ENCODE measurements at places on chromosomes 12 and 14. TPM values are rescaled to one million over a fixed set of nuclear protein-coding genes. Genes with fewer than 3 reads are reported as not detected.

DNA sequence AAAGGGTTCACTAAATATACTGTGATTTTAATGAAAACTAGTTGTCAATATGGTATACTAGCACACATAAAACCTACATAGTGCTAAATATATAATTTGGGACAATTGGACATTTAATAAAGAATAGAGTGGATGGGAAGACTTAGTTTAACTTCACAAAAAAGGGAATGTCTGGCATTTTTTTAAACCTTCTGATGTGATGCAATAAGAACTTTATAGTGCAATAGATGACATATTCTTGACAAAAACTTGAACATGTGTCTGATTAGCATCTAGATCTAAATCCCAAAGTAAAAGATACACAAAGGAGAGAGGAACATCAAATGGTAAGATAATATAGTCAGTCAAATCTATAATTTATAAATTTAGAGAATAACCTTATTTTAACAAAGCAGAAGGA is 488.3 kb upstream of the SYT1 start:
- H3K36me3 ChIP-seq: no peaks in the 10 kb centered on the region
- H3K4me1 ChIP-seq: no peaks in the 10 kb centered on the region
- no peak overlapping the region for H3K4me3 ChIP-seq
- no peak overlapping the region for H3K27ac ChIP-seq

DNA sequence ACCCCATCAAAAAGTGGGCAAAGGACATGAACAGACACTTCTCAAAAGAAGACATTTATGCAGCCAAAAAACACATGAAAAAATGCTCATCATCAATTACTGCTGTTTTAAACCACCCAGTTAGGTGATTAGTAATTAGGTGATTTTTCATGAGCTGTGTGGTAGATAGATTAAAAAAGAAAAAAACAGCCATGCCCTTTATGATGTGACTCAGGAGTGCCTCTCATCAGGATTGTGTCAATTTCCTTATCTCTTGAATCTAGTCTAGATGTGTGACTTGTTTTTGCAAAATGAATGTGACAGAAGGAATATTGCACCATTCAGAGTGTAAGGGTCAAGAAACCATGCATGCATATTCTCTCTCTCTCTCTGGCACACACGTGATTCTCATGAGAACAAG is 5.7 kb downstream of the OR10A7 start:
- H3K4me1 ChIP-seq: no peaks in the 10 kb centered on the region
- H3K27ac ChIP-seq: no peak overlapping the region
- no peak overlapping the region for H3K4me3 ChIP-seq
- DNase-seq: no peak
- H3K27me3 ChIP-seq: no peaks in the 10 kb centered on the region
- H3K36me3 ChIP-seq: no peaks in the 10 kb centered on the region

- H3K4me1 ChIP-seq: peaks cover 17% of the 10 kb centered on the region
- H3K4me3 ChIP-seq: no peak overlapping the region
These were observed 19.4 kb downstream of the TMEM116 start for GRCh38 chr12:111993292-111994150.

GRCh38 chr12:94717108-94717507 is 66.8 kb upstream of the TMCC3 start:
- DNase-seq: no peak
- H3K36me3 ChIP-seq: no peaks in the 10 kb centered on the region
- H3K4me1 ChIP-seq: no peaks in the 10 kb centered on the region
- no peaks in the 10 kb centered on the region for H3K27me3 ChIP-seq
- no peak overlapping the region for H3K27ac ChIP-seq

DNA sequence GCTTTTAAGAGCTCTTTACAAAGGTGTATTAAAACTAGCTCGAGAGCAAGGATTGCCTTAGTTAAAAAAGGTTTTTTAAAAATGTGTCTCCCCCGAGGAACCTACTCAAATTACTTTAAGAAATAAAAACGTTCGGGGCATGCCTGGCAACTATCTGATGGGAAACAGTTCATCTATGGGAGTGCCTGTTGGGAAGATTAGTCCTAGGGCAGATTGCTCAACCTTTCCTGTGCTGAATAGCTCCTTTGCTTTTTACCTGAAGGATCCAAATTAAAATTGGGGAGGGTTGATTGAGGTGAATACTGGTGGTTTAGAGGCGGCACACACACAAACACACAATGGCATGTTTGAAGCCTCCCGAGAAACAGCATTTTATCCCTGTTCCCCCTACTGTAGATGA is 541.4 kb upstream of the ATP2B1 start:
- no peak overlapping the region for H3K4me3 ChIP-seq
- no peaks in the 10 kb centered on the region for H3K36me3 ChIP-seq
- no peaks in the 10 kb centered on the region for H3K27me3 ChIP-seq
- H3K27ac ChIP-seq: no peak overlapping the region
- no peak for DNase-seq

GRCh38 chr12:79098530-79098929 is 234.0 kb downstream of the SYT1 start:
- H3K36me3 ChIP-seq: no peaks in the 10 kb centered on the region
- H3K27ac ChIP-seq: no peak overlapping the region
- H3K27me3 ChIP-seq: no peaks in the 10 kb centered on the region
- no peaks in the 10 kb centered on the region for H3K4me1 ChIP-seq

GRCh38 chr12:67506739-67507138 is 141.8 kb upstream of the DYRK2 start:
- H3K4me3 ChIP-seq: no peak overlapping the region
- no peaks in the 10 kb centered on the region for H3K27me3 ChIP-seq
- no peak for DNase-seq
- H3K4me1 ChIP-seq: no peaks in the 10 kb centered on the region
- no peaks in the 10 kb centered on the region for H3K36me3 ChIP-seq
- H3K27ac ChIP-seq: no peak overlapping the region

- no peak overlapping the region for H3K4me3 ChIP-seq
- H3K27ac ChIP-seq: no peak overlapping the region
- H3K4me1 ChIP-seq: no peaks in the 10 kb centered on the region
- H3K27me3 ChIP-seq: no peaks in the 10 kb centered on the region
- H3K36me3 ChIP-seq: no peaks in the 10 kb centered on the region
- DNase-seq: no peak
These were observed 45.5 kb upstream of the GAS2L3 start for GRCh38 chr12:100528034-100528433.

DNA sequence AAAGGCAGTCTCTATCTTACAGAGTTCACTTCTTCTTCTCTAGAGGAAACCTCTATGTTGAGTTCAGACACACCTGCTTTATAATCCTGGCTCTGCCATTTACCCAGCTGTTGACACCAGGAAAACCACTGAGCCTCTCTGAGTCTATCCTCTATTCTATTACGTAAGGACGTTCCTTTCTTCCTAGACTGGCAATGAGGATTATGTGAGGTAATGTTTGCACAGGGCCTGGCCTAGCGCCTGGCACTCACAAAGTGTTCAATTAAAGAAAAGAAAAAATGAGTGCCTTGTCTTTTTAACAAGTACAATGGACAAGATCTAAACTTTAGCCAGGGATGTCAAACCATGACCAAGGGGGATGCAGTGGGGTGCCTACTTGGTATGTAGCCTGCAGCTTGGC is 641.9 kb upstream of the TBX3 start:
- no peak overlapping the region for H3K4me3 ChIP-seq
- peaks cover 2% of the 10 kb centered on the region for H3K4me1 ChIP-seq
- no peaks in the 10 kb centered on the region for H3K27me3 ChIP-seq
- H3K27ac ChIP-seq: no peak overlapping the region
- no peaks in the 10 kb centered on the region for H3K36me3 ChIP-seq

- H3K27ac ChIP-seq: no peak overlapping the region
- no peak overlapping the region for H3K4me3 ChIP-seq
- no peak for DNase-seq
These were observed 50.6 kb downstream of the EP400 start for GRCh38 chr12:132000286-132000872.

- no peak overlapping the region for H3K4me3 ChIP-seq
- no peak for DNase-seq
- no peaks in the 10 kb centered on the region for H3K4me1 ChIP-seq
- no peak overlapping the region for H3K27ac ChIP-seq
- H3K27me3 ChIP-seq: no peaks in the 10 kb centered on the region
These were observed 13.8 kb upstream of the EEA1 start for GRCh38 chr12:92942905-92943304.

DNA sequence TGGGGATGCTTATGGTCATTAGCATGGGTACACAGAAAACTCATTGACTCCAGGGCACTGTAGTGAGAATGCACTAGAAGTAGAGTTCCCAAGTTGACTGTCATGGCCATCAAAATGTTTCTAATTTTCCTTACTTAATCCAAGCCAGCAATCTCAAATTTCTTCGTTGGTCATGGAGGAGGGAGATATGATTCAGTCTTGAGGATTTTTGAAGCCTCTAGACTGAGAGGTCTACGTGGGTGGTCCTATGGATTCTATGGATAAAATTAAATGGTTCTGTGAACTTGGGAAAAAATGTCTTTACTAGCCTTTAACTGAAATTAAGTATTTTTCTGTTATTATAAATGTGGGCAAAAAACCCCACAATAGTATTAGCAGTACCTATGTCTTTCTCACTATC is 508.5 kb downstream of the FUT8 start:
- peaks cover 3% of the 10 kb centered on the region for H3K27me3 ChIP-seq
- DNase-seq: no peak
- no peak overlapping the region for H3K27ac ChIP-seq
- H3K4me1 ChIP-seq: no peaks in the 10 kb centered on the region

- DNase-seq: no peak
- no peaks in the 10 kb centered on the region for H3K27me3 ChIP-seq
- peaks cover 31% of the 10 kb centered on the region for H3K36me3 ChIP-seq
- H3K4me1 ChIP-seq: no peaks in the 10 kb centered on the region
These were observed 81.5 kb downstream of the SCARB1 start for GRCh38 chr12:124782132-124782531.

GRCh38 chr12:1443421-1444141 is 150.8 kb downstream of the FBXL14 start:
- no peaks in the 10 kb centered on the region for H3K27me3 ChIP-seq
- no peak for DNase-seq
- peak overlapping the region; percentile 24 for H3K4me3 ChIP-seq
- no peaks in the 10 kb centered on the region for H3K36me3 ChIP-seq

GRCh38 chr14:29242755-29243754 is 476.5 kb downstream of the FOXG1 start:
- H3K36me3 ChIP-seq: no peaks in the 10 kb centered on the region
- no peak overlapping the region for H3K4me3 ChIP-seq
- no peaks in the 10 kb centered on the region for H3K27me3 ChIP-seq
- H3K4me1 ChIP-seq: no peaks in the 10 kb centered on the region

GRCh38 chr14:34843011-34843554 is 32.1 kb downstream of the BAZ1A start:
- no peaks in the 10 kb centered on the region for H3K27me3 ChIP-seq
- peaks cover 22% of the 10 kb centered on the region for H3K36me3 ChIP-seq
- no peaks in the 10 kb centered on the region for H3K4me1 ChIP-seq
- H3K4me3 ChIP-seq: no peak overlapping the region
- no peak overlapping the region for H3K27ac ChIP-seq

DNA sequence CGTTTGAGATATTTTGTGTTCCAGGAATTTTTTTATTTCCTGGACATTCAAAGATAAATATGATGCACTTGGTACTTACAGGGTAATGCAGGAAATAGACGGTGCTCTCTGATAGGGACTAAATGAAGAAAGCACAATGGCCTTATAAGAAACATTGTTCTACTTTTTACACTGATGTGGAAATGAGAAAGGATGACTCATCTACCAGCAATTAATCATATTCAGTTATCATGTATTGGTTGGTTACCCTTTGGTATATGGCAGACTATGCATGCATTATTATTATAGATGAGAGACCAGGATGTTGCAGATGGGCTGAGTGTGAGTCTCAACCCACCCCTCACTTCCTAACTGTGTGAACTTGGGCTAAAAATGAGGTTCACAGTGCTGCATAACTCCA is 222.2 kb downstream of the FLRT2 start:
- DNase-seq: no peak
- no peak overlapping the region for H3K27ac ChIP-seq
- no peaks in the 10 kb centered on the region for H3K36me3 ChIP-seq
- no peak overlapping the region for H3K4me3 ChIP-seq

DNA sequence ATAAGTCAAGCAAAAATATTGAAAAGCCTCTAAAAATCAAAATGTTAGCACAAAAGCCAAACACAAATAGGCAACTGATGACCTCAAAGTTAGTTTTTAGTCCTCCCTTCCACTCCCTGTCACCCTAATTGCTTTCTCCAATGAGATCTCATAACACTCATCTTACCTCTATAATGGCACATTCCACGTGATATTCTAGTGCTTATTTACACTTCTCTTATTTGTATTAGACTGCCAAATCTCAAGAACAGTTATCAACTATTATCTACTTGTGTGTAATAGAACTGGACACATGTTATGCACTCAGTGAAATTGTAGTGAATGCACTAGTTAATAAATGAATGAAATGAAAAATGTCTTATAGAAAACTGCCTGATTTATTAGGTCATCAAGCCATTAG is 55.5 kb upstream of the AVPR1A start:
- H3K27me3 ChIP-seq: no peaks in the 10 kb centered on the region
- no peak overlapping the region for H3K27ac ChIP-seq
- H3K4me1 ChIP-seq: no peaks in the 10 kb centered on the region
- H3K4me3 ChIP-seq: no peak overlapping the region
- no peak for DNase-seq

- no peaks in the 10 kb centered on the region for H3K36me3 ChIP-seq
- H3K27me3 ChIP-seq: no peaks in the 10 kb centered on the region
- peaks cover 7% of the 10 kb centered on the region for H3K4me1 ChIP-seq
- H3K4me3 ChIP-seq: no peak overlapping the region
- no peak overlapping the region for H3K27ac ChIP-seq
- no peak for DNase-seq
These were observed 55.5 kb upstream of the TTC7B start for GRCh38 chr14:90871605-90872233.

- no peaks in the 10 kb centered on the region for H3K27me3 ChIP-seq
- no peaks in the 10 kb centered on the region for H3K4me1 ChIP-seq
- H3K27ac ChIP-seq: no peak overlapping the region
- H3K4me3 ChIP-seq: no peak overlapping the region
These were observed 30.5 kb downstream of the PUS7L start for GRCh38 chr12:43728117-43728516.

GRCh38 chr12:77888611-77889010 is 57.9 kb downstream of the NAV3 start:
- no peaks in the 10 kb centered on the region for H3K36me3 ChIP-seq
- no peaks in the 10 kb centered on the region for H3K27me3 ChIP-seq
- H3K4me1 ChIP-seq: peaks cover under 1% of the 10 kb centered on the region
- no peak overlapping the region for H3K27ac ChIP-seq

The CCDC184 gene
- 1.0 TPM for polyA plus RNA-seq

The KRT79 gene
- polyA plus RNA-seq: 0.30 TPM

The ACRBP gene
- polyA plus RNA-seq: 0.43 TPM

The PLEK2 gene
- 0.51 TPM for polyA plus RNA-seq

The PTPRO gene
- 0.42 TPM for polyA plus RNA-seq

The SIX4 gene
- polyA plus RNA-seq: 0.29 TPM

The CFAP73 gene
- polyA plus RNA-seq: not detected

The B4GALNT3 gene
- polyA plus RNA-seq: 14.1 TPM

The MAPK1IP1L gene
- polyA plus RNA-seq: 23.6 TPM

The PTGDR gene
- polyA plus RNA-seq: 1.9 TPM

The AHSA1 gene
- polyA plus RNA-seq: 88.2 TPM

The CD4 gene
- 2.6 TPM for polyA plus RNA-seq

The CLEC1B gene
- 0.04 TPM for polyA plus RNA-seq

All from heart right ventricle (tissue), 16 donors.